ENCODE measurements at places on chromosomes 5 and 9. TPM values are rescaled to one million over a fixed set of nuclear protein-coding genes. Genes with fewer than 3 reads are reported as not detected.

The CDH9 gene
- total RNA-seq, result 0.13 TPM

The IL17B gene
- 0.80 TPM for total RNA-seq

The SLC36A3 gene
- total RNA-seq, result not detected

The CDC14B gene
- 18.3 TPM for total RNA-seq

The PTRH1 gene
- 15.8 TPM for total RNA-seq

The PCDHA1 gene
- total RNA-seq, result not detected

The LCN15 gene
- not detected for total RNA-seq

The LMX1B gene
- not detected for total RNA-seq

The PCDHA5 gene
- total RNA-seq, result not detected

The IRX4 gene
- total RNA-seq, result not detected

The HINT1 gene
- 182 TPM for total RNA-seq

The CDKN2A gene
- total RNA-seq, result 8.3 TPM

The CFAP77 gene
- not detected for total RNA-seq

The PLPP1 gene
- total RNA-seq, result 34.6 TPM

The SLIT3 gene
- 3.4 TPM for total RNA-seq

The HK3 gene
- not detected for total RNA-seq

The NUTM2F gene
- total RNA-seq, result not detected

The FBN2 gene
- total RNA-seq, result 95.8 TPM

The SPATA31A3 gene
- total RNA-seq, result not detected

The NTNG2 gene
- total RNA-seq, result 1.3 TPM

The FAM151B gene
- total RNA-seq, result 1.2 TPM

The ORM2 gene
- not detected for total RNA-seq

The CSF1R gene
- total RNA-seq, result not detected

The SNAPC3 gene
- 22.2 TPM for total RNA-seq

The PCDHB10 gene
- 0.13 TPM for total RNA-seq

The MYORG gene
- 2.1 TPM for total RNA-seq

The IL13 gene
- not detected for total RNA-seq

The CENPH gene
- 19.5 TPM for total RNA-seq

The BRD3 gene
- total RNA-seq, result 12.4 TPM

The TXNDC8 gene
- total RNA-seq, result not detected

The POU4F3 gene
- not detected for total RNA-seq

The PCDHA9 gene
- total RNA-seq, result not detected

The PCDHGA4 gene
- 6.0 TPM for total RNA-seq

The PCDHGC5 gene
- 1.1 TPM for total RNA-seq

The CDH10 gene
- total RNA-seq, result 0.08 TPM

The FBP2 gene
- not detected for total RNA-seq

The GM2A gene
- total RNA-seq, result 36.9 TPM

The PCDHA13 gene
- total RNA-seq, result not detected

The WASHC1 gene
- 3.3 TPM for total RNA-seq

The FAM221B gene
- total RNA-seq, result not detected

The NRARP gene
- total RNA-seq, result 1.8 TPM

The PSMD5 gene
- 30.6 TPM for total RNA-seq

The GPR150 gene
- total RNA-seq, result 1.0 TPM

The C9 gene
- not detected for total RNA-seq

The PDGFRB gene
- total RNA-seq, result 136 TPM

The SPATA31C2 gene
- not detected for total RNA-seq

The PDZD2 gene
- total RNA-seq, result 0.16 TPM

The IFNA13 gene
- total RNA-seq, result not detected

The SPAG8 gene
- total RNA-seq, result 0.48 TPM

The MEIKIN gene
- not detected for total RNA-seq

The SPATA6L gene
- total RNA-seq, result 0.26 TPM

The THBS4 gene
- 0.91 TPM for total RNA-seq

The DBH gene
- not detected for total RNA-seq

Data from epithelial cell of alveolus of lung (primary cell).